Esophagus squamous epithelium (tissue), 5 donors: ENCODE measurements at places on chromosomes 5 and 9. TPM values are rescaled to one million over a fixed set of nuclear protein-coding genes. Genes with fewer than 3 reads are reported as not detected.

DNA sequence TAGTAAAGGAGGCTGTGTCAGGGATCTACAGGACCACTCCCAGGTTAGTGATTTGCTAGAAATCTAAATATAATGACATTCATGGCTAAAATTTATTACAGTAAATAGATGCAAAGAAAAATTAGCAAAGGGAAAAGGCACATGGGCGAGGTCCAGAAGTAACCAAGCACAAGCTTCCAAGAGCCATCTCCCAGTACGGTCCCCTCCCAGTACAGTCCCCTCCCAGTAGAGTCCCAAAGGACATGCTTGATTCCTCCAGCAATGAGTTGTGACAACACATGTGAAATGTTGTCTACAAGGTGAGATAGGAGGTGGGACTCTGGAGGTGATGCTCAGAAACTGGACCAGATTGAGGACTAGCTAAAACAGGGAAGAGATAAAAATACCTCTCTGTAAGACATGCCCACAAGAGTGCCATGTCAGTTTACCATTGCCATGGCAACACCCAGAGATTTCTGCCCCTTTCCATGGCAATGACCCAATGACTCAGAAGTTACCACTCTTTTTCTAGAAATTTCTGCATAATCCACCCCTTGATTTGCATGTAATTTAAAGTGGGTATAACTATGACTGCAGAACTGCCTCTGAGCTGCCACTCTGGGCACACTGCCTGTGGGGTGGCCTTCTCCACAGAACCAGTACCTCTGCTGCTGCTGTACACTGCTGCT lies 27.9 kb upstream of the CEMIP2 start:
- no peak for DNase-seq

DNA sequence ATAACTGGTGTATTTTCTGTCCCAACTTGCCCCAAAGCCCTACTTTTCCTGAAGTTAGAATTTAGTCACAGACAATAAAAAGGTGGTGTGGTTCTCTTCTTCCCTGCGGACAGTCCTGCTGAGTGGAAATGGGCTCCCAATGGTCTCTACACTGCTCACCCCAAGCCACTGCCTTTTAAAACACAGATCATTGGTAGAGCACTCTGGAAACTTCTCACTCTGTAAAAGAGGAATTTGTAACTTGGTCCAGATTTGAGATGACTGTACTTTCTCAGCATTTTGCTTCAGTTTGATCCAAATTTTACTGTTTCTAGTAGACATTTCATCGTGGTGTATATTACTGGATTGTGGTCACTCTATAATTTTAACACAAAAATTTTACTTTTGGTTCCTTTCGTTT lies 80.3 kb upstream of the ROR2 start:
- no peak for DNase-seq

- DNase-seq, result no peak
Measured at GRCh38 chr5:107257885-107258520, 412.7 kb downstream of the EFNA5 start.

DNA sequence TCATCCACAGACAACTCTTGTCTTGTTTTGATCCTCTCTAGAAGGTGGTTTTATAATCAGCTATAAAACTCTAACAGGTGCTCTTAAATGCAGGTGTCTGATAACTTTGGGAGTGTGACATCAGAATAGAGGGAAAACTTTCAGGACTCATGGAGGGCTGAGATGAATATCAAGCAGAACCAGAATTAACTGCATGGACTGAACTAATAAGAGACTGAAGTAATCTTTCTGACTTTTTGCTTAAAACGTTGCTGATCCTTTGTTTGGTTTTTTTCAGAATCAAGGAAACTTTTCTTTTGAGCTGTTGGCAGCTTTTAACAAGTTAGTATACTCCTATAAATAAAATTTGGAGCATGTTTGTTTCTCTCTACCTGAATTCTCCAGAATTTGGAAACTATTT lies 2.3 kb upstream of the OR2V2 start:
- no peak for DNase-seq

GRCh38 chr5:145859897-145860296 lies 12.9 kb downstream of the GRXCR2 start:
- no peak for DNase-seq

DNA sequence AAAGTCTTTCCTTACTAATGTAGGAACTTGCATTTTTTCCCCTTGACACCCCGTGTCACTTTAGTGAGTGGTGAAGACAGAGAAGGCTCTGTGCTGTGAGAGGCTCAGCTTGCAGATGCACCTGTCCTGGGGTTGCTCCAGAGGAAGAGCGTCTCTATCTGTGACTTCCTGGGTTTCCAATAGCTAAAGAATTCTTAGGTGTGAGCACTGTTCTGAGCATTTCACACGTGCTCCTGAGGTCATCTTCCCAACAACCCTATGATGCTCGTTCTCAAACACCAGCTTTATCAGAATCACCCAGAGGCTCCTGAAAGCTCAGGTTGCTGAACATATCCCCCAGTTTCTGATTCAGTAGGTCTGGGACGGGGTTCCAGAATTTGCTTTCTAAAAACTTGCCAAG lies 6.4 kb upstream of the CTSV start:
- no peak for DNase-seq

GRCh38 chr5:110150199-110150598 lies 460.5 kb downstream of the MAN2A1 start:
- no peak for DNase-seq

DNA sequence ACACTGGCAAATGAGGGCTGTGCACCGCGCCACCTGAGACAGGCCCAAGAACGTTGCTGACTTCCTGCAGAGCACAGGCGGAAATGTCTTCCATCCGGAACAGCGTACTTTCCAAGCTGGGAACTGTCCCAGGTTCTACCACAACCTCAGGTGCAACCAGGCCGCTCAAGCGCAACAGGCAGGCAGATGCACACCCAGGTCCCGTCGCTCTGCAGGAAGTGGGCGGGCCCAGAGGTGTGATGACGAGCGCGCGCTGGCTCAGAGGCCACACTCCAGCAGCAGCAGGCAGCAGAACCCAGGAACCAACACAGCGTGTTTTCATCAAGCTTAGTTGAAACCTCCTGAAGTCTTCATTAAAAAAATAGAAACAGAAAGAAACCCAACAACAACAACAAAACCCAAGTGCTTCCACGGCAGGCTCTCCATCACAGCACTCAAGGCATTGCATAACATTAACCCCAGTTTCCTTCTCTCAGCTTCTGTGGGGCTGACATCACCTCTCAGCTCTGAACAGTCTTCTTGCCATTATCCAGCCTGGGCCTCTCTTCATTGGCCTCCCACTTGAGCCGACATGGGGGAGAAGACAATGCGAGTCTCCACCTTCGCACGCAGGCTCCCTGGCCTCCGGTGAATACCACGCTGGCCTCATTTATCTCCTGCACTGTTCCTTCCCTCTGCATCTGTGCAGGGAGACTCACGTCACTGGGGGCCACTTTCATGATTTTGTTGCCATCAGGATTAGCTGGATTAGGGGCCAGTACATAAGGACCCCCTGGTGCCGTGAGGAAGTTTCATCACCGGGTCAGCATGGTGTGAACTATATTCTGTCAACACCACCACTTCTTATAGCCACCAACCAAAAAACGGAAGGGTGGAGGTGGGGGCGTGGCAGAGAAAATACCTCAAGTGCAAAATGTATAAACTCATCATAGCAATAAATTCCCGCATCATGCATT lies 22.1 kb downstream of the PTCH1 start:
- no peak for DNase-seq

DNA sequence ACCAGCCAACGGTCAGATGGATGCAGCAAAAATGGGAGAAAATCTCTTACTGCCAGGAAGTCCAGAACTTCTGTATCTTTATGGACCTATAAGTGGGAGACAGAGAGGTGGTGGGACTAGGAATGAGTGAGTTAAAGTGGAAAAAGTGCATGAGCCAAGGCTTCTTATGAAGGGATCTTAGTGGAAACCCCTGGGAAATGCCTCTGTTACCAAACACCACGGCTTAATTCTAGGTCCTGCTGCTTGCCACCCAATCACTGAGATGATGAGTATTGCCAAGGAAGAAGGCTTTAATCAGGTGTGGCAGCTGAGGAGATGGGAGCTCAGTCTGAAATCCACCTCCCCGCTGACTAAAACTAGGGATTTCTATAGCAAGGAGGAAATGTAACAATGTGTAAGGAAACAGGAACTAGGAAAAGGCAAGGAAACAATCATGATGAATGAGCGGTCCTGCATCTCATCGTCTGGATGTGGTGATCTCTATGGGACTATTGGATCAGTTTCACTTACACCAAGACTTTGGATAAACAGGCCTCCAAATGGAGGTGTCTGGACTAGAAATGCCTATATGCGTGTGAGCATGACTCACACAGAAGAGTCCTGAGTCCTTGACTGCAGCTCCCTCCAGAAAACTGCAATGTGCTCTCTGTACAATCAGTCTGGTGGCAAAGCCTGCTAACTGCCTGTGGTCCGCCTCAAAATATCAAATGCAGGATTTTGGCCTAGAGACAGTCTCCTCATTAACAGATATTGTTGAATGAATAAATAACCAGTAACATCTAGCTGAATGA lies 98.2 kb upstream of the PRR16 start:
- DNase-seq, result no peak

- no peak for DNase-seq
Measured at GRCh38 chr9:107504585-107505455, 15.3 kb upstream of the KLF4 start.

GRCh38 chr5:123811831-123812230 lies 299.9 kb downstream of the CSNK1G3 start:
- no peak for DNase-seq

- no peak for DNase-seq
Measured at GRCh38 chr9:127293328-127293727, 28.8 kb downstream of the GARNL3 start.

The TMEFF1 gene
- total RNA-seq, result 0.57 TPM

The CCDC187 gene
- not detected for total RNA-seq

The ACTBL2 gene
- total RNA-seq, result not detected

The PTAR1 gene
- 68.3 TPM for total RNA-seq

The PCDHAC2 gene
- total RNA-seq, result 2.2 TPM

The TTC23L gene
- total RNA-seq, result 0.09 TPM

The SEC61B gene
- total RNA-seq, result 143 TPM

The PCDHGA12 gene
- total RNA-seq, result 2.6 TPM

The IL13 gene
- total RNA-seq, result not detected

The C9 gene
- not detected for total RNA-seq

The DNLZ gene
- 31.1 TPM for total RNA-seq
